ENCODE measurements at places on chromosomes 3 and 15.
A peak's percentile ranks its signal among the peaks of the same experiment; 100 is the strongest.

DNA sequence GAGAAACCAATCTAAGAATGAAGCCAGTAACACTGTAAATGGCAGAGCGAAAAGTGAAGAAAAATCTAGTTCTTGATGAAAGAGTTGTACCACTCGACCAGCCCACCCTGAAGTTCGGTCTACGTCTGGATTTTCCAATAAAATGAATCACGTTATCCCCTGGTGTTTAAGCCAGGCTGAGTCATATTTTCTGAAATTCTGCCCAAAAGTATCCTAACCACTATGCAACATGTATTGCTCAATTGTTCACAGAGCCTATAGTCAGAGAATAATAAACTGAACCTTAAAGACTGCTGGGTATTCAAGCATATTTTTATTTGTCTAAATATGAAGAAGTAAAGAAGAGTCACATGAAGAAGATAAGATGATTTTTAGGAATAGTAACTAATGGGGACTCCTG, 245.7 kb downstream of the FGF12 start:
- no peak for DNase-seq

GRCh38 chr15:42092398-42093318, 1.7 kb downstream of the PLA2G4D start:
- DNase-seq = no peak

- no peak for DNase-seq
These were observed 749.2 kb downstream of the NAALADL2 start for GRCh38 chr3:175608356-175608755.

GRCh38 chr3:153783106-153783505, 338.1 kb upstream of the ARHGEF26 start:
- peak; percentile 40 for DNase-seq

DNA sequence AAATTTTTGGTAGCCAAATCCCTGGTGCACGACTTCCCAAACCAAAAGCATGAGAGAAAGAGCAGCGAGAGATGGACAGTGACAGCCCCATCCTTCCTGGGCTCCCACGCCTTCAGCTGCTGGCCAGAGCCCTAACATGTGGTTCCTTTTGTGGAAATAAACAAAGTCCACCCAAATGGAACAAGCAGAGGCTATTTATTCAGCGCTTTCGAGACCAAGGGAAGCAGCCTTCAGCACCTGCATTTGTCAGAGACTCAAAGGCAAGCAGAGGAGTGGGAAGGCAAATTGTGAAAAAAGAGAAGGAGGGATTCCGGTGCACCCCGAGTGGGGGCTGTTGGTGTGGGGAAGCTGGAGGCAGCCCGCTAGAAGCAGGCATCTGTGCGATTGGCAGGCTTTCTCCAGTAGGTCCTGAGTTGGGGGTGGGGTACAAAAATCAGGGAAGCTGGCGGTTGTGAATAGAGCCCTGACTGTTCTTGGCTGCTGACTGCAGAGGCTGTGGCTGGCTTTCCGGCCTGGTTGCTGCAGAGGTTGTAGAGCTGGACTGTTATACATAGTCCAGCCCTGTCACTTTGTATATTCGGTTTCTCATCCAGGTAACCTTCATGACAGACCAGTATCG, 427.2 kb downstream of the OCA2 start:
- DNase-seq = no peak
